Omental fat pad (tissue), 4 donors: ENCODE measurements at places on chromosomes 4 and X.

DNA sequence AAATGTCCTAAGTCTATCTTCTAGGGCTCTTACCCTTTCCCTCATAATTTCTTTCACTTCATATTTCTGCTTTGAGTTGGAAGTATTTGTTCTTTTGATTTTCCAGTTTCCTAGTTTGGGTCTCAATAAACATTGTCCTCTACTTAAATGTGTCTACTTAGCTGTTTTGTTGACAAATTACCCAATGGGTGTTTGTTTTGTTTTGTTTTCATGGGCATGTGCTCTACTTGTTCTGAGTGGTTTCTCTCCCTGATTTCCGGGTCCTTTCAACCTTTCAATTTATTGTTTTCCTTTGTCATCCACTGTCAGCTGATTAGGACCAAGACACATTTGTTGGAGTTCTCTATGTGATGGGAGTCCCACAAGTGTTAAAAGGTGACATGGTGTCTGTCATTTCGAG, 1181.4 kb downstream of the RPA4 start:
- DNase-seq: no peak

DNA sequence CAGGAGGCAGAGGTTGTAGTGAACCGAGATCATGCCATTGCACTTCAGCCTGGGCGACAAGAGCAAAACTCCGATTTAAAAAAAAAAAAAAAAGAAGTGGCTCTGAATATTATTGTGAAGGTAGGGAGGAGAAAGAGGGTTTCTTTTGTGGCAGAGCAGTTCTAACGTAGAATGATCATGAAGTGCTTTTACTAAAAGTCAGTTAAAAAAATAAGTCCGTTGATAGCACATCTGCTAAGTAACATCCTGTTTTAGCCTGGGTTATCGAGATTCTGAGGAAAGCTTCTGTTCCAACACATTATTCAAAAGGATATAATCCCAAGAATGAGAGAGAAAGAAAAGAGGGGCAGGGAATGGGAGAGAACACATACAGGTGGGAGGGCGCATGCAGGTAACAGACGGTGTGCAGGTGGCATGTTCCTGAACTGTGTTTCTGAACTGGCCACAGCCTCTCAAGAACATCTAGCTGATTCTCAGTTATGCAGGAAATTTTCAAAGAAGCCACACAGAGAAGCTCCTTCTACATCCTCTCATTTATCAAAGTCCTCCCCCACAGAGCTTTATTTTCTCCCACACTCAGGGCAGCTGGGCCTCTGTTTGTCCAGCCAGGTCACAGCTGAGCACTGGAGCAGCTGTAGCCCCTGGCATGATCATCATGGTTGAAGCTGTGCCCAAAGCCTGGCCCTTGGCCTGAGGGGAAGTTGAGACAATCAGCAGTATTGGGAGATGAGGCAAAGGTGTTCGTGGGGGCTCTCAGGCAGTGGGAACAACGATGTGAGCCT, 342.3 kb downstream of the ZNF674 start:
- DNase-seq: no peak

- DNase-seq: no peak
Measured at GRCh38 chr4:5758741-5759140, 47.7 kb downstream of the EVC start.

DNA sequence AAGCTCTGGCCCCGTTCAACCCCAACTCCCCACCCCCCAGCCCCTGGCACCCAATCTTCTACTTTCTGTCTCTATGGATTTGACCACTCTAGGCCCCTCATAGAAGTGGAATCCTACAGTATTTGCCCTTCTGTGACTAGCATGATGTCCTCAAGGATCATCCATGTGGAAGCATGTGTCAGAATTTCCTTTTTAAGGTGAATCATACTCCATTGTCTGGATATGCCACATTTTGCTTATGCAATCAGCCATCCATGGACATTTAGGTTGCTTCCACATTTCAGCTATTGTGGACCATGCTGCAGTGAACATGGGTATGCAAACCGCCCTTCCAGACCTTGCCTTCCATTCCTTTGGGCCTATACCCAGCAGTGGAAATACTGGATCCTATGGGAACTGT, 15.5 kb downstream of the CCNQ start:
- DNase-seq: no peak

DNA sequence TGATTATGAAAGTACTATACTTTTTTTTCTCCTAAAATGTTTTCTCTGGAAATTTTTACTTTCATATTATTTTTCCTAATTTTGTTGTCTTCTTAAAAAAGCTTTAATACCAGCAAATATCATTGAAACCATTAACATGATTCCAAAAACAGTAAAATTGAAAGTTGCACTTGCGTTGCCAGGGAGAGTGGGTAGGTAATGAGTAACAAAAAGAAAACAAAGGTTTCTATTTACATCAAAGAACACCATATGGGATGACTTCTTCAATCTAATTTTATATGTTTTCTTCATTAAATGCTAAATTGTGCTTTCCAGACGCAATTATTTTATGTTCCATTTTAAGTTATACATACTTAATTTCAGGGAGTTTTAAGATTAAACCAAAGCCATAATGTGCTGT, 108.3 kb upstream of the VCX2 start:
- no peak for DNase-seq

DNA sequence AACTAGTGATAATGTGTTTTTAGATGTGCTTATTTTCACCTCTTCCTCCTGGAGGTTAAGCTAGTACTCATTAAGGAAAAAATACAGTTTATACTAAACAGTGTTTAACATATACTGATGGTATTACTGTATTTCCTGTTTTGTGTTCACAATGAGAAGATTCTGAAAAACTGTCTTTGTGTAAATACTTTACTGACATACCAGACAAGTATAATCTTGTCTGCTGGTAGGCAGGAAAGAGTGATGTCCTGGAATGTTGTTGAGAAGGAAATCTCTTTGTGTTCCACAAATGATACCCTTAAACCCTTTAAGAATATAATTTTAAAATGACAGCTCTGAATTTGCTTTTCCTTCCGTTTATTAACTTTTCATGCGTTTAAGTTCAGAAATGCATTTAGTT, 205.5 kb upstream of the NUDT6 start:
- DNase-seq: no peak

DNA sequence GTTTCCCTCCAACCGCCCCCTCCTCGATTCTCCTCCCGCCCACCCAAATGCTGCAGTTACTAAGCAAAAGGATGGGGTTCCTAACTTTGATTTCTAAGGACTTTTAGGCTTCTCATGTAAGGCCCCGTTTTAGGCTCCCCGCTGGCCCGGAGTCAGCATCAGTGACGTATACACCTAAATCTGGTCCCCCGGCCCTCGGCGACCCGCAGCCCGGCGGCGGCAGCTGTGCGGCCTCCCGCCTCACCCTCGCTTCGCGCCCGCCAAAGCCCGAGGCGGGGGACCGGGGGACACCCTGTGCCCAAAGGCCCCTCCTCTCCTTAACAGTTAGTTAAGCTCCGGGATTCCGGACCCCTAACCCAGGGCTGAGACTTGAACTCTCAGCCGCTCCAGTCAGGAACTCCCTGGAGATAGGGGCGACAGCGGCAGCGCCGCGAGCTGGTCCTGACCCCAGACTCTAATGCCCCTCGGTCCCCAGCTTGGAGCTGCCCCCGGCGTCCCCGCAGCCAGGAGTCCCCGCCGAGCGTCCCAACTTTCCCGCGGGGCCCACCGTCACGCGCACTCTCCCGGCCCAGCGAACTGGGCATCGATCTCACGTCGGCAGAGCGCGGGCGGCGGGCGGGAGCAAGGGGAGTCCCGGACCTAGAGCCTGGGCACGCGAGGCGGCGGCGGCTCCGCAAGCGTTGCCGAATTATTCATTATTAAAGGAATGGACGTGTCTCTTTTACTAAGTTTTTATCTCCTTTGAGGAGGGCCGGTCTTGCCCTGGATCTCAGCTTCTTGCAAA, 1.5 kb upstream of the NR3C2 start:
- DNase-seq: no peak

- no peak for DNase-seq
Measured at GRCh38 chr4:83250687-83251446, 33.7 kb downstream of the COQ2 start.

DNA sequence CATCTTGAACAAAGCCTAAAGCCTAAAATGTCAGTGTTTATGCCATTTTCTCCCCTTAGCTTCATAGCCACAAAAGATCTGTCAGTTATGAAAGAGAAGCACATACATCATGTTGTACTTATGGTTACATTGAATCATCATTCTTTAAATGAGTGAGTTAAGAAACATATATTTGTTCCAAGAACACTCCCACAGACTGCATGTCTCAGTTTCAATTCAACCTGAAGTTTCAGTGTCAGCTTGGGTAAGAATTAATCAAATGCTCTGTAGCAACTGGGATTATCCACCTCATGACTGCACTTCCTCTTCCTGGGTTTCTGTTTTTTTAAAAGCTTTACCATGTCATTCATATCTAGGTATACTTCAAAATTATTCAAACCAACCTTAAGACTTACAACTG, 3.9 kb upstream of the TMPRSS11B start:
- DNase-seq: no peak
